Trophoblast cell (in vitro differentiated cells and primary cell): ENCODE measurements at places on chromosomes 2 and 18.
A peak's percentile ranks its signal among the peaks of the same experiment; 100 is the strongest.

DNA sequence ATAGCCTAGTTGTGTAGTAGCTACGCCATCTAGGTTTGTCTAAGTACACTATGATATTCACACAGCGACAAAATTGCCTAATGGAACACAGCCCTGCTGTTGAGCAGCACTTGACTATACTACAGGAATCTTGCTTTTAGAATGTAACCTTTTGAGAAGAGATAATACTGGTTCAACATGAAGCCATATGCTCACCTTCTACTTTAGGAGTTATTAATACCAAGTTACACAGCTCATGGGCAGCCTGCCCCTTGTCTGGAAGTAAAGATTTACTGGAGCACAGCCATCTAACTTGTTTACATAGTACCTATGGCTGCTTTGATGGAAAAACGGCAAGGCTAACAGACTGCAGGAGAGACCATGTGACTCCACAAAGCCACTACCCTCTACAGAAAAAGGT lies 174.8 kb downstream of the DYM start:
- peaks cover 2% of the 10 kb centered on the region for H3K36me3 ChIP-seq
- H3K27me3 ChIP-seq: no peaks in the 10 kb centered on the region
- DNase-seq: no peak
- no peak overlapping the region for H3K27ac ChIP-seq
- no peaks in the 10 kb centered on the region for H3K4me1 ChIP-seq
- H3K4me3 ChIP-seq: no peak overlapping the region

- no peak for DNase-seq
- H3K4me1 ChIP-seq: peaks cover 5% of the 10 kb centered on the region
- no peak overlapping the region for H3K4me3 ChIP-seq
- H3K27ac ChIP-seq: no peak overlapping the region
- H3K27me3 ChIP-seq: no peaks in the 10 kb centered on the region
These were observed 15.2 kb downstream of the ARID5A start for GRCh38 chr2:96551605-96552314.

DNA sequence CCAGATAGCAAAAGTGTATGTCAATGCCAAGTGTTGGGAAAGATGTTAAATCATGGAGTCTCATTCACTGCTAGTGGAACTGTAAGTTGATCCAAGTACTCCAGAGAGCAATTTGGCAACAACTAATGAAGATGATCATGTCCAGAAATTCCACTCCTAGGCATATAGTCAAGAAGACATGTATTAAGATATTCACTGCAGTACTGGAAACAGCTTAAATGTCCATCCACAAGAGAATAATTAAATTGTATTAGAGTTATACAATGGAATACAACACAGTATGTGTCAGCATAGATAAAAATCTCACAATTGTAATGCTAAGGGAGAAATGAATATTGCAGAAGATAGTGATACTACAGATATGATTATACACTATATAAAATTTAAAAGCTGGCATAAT lies 15.2 kb upstream of the LBH start:
- H3K27ac ChIP-seq: no peak overlapping the region
- no peaks in the 10 kb centered on the region for H3K36me3 ChIP-seq
- H3K4me1 ChIP-seq: peaks cover 14% of the 10 kb centered on the region
- no peaks in the 10 kb centered on the region for H3K27me3 ChIP-seq

- H3K27ac ChIP-seq: peak overlapping the region; percentile 91
- peaks cover 10% of the 10 kb centered on the region for H3K4me1 ChIP-seq
- DNase-seq: peak; percentile 77
- H3K27me3 ChIP-seq: no peaks in the 10 kb centered on the region
- no peaks in the 10 kb centered on the region for H3K36me3 ChIP-seq
These were observed 819 bp upstream of the NCOA1 start for GRCh38 chr2:24490181-24490689.

DNA sequence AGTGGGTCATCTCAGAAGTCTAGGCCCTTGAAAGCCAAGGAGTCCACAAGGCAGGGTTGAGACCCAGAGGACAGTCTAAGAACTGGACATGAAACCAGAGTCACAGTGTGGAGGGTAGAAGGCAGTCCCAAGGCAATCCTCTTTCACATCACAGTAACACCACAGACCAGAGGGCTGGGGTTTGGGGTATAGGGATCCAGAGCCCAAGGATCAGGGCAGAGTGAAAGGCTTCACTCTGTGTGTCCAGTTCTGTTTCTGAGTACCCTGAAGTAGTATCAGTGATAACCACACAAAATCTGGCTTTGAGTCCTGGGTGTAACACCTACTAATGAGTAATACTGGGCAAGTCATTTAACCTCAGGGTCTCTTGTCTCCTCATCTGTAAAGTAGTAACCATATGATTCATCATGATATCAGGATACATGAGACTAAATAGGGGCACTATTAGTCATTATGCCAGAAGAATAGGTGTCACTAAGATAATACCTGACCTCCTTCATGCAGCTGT lies 91.0 kb downstream of the ICA1L start:
- no peaks in the 10 kb centered on the region for H3K36me3 ChIP-seq
- no peak overlapping the region for H3K27ac ChIP-seq
- no peak overlapping the region for H3K4me3 ChIP-seq
- no peaks in the 10 kb centered on the region for H3K4me1 ChIP-seq

DNA sequence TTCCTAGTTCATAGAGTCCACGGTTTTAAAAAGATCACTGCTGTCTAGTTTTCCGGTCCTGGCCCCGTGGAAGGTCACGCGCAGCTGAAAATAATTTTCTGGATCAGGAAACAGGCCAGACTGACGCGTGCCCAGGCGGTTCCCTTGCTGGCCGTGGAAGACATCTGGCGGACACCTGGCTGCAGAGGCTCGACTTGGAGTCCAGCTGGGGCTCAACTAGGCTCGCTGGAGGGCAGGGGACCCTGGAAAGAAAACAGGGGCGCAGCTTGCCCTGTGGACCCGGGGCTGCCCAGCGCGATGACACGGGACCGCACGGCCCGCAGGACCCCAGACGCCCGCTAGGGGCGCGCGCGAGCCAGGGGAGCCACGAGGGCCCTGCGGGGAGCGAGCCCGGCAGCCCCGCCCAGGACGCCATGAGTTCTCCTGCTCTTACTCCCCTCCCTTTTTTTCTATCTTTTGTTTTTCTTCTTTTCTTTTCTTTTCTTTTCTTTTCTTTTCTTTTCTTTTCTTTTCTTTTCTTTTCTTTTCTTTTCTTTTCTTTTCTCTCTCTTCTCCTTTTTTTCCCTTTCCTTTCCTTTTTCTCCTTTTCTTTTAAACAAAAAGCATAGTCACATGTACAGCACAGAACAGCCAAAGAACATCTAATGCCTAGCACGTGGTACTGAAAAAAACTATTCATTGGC lies 43.2 kb upstream of the UBE2F start:
- H3K4me1 ChIP-seq: no peaks in the 10 kb centered on the region
- H3K4me3 ChIP-seq: no peak overlapping the region
- H3K27ac ChIP-seq: no peak overlapping the region

DNA sequence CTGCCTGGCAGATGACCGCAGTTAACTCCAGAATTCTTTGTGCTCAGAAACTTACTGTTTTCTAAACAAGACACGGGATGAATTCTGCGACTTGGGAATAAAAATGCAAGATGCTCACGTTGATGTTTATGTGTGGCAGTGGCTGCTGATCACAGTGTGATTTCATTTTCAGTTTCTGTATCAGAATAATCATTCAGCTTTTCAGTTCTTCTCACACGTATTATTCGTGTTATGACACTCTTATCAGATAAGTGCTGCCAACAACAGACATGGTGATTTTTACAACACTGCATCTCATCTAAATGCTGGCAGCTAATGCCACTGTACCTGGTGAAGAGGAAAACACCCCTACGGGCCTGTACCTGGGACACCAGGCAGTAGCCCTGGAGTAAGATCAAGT lies 272.9 kb upstream of the REV1 start:
- H3K27ac ChIP-seq: no peak overlapping the region
- H3K4me1 ChIP-seq: peaks cover 3% of the 10 kb centered on the region
- no peaks in the 10 kb centered on the region for H3K36me3 ChIP-seq
- H3K4me3 ChIP-seq: no peak overlapping the region

DNA sequence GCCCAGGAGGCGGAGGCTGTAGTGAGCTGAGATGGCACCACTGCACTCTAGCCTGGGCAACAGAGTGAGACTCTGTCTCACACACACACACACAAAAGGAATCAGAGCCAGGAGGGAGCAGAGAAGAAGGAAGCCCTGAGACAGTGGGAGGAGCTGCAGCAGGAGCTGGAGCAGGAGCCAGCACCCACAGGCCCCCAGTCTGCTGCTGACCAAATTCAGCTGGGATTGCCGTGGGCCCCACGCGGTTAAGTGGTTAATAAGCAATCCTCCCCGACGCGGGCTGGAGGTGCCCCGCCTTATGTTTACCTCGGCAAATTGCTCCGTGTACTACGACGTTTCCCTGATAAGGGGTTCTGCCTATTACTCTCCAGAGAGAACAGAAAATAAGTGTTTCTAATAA lies 265.3 kb downstream of the TWIST2 start:
- H3K27me3 ChIP-seq: no peaks in the 10 kb centered on the region
- H3K4me3 ChIP-seq: no peak overlapping the region
- H3K27ac ChIP-seq: no peak overlapping the region
- H3K36me3 ChIP-seq: peaks cover 3% of the 10 kb centered on the region

GRCh38 chr2:208983486-208983885 lies 440.4 kb upstream of the MAP2 start:
- H3K4me3 ChIP-seq: no peak overlapping the region
- H3K36me3 ChIP-seq: no peaks in the 10 kb centered on the region
- H3K27me3 ChIP-seq: no peaks in the 10 kb centered on the region
- no peaks in the 10 kb centered on the region for H3K4me1 ChIP-seq
- DNase-seq: peak; percentile 76
- H3K27ac ChIP-seq: peak overlapping the region; percentile 97

DNA sequence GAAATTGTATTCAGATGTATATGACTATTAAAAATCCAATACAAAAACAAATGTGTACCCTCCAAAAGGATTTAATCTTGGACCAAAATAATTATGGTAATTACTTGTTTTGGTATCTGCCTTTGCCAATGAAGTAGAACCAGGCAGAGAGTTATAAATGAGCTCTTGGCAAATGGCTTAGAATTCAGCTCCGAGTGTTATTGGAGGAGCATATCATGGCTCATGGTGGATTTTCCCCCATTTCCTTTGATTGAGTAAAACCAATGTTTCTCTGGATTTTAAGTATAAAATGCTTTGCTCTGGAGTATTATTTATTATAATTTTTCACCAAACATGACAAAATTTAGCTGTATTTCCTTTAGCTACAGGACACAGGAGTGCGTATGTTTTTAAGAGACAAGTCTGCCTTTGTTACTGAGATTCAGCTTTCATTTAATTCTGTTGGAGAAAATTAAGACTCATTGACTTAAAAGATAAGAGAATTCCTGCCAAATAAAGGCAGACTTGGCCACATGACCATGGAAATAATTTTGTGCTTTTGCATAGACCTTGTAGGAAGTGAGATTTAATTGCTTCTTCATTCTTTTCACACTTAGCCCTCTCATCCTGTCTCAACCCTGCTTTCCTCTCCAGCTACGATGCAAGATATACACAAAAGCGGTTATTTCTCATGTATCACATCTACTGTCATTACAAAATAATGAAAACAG lies 281.0 kb upstream of the SOX11 start:
- no peak overlapping the region for H3K27ac ChIP-seq
- DNase-seq: no peak

GRCh38 chr2:106771811-106772210 lies 114.2 kb downstream of the ST6GAL2 start:
- H3K27me3 ChIP-seq: no peaks in the 10 kb centered on the region
- H3K4me3 ChIP-seq: no peak overlapping the region
- H3K27ac ChIP-seq: no peak overlapping the region
- no peak for DNase-seq
- no peaks in the 10 kb centered on the region for H3K4me1 ChIP-seq
- H3K36me3 ChIP-seq: no peaks in the 10 kb centered on the region

DNA sequence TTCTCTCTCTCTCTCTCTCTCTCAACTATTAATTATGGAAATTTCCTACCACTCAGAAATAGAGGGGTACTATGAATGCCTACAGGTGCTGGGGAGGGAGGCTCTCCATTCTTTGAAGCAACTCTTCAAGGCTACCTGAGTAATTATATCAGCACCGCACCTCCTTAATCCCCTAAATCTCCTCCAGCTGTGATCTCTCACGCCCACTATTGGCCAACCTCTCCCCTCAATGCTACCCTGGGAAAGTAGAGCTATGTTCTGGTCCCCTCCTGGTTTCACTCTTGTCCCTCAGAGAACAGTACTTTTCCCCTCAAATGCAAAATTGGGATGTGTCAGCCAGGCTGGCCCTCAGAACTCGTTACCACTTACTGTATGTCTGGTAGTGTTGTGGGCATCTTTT lies 1.6 kb downstream of the MOCOS start:
- H3K4me1 ChIP-seq: peaks cover 11% of the 10 kb centered on the region
- H3K36me3 ChIP-seq: no peaks in the 10 kb centered on the region
- no peak for DNase-seq
- no peak overlapping the region for H3K4me3 ChIP-seq
- H3K27me3 ChIP-seq: peaks cover 24% of the 10 kb centered on the region
- no peak overlapping the region for H3K27ac ChIP-seq

DNA sequence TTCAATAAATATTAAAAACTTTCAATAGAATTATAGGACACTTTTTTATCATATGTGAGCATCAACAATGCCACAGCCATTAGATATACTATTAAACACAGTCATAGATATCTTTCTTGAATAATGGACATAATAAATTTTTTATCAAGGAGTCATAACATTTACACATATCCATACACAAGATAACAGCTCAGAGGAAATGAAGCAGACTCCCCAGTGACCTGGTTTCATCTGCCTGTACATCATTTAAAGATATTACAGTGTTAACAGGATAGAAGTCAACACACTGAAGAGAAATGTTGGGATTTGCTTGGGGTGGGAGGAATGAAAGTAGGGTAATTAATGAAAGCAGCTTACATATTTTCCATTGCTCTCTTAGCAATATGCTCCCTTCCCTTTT lies 5.1 kb downstream of the SCG2 start:
- H3K4me1 ChIP-seq: no peaks in the 10 kb centered on the region
- no peak overlapping the region for H3K4me3 ChIP-seq
- no peak for DNase-seq
- H3K27ac ChIP-seq: no peak overlapping the region

DNA sequence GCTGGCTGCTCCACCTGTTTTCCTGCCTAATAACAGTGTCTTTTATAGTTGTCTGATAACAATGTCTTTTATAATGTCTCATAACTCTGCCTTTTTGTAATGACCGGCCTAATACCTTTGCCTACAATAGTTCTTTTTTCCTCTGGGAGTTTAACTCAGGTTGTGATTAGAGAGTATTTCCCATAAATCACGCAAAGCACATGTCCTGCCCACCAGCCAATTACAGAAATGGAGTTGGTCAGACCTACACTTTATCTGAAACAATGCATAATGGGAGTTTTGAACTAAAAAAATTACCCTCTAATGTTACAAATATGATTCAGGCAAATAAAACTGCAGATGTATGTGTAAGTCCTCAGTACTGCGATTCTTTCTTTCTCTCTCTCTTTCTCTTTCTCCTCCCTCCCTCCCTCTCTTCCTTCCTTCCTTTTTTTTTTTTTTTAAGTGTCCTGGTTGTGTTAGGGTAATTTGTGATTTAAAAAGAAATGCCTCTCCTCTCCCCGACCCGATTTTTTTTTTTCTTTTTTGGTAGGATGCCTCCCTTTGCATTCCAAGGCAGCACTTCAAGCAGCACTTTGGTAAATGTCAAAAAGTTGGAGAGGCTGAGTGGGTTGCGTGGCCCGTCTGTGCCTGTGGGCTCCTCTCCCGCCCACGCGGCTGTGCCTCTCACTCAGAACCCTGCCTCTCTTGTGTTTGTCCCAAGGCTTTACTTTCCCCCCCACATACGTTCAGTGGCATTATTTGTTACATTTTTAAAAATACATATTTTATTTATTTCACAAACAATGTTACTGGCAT lies 147.3 kb downstream of the AGAP1 start:
- no peak overlapping the region for H3K4me3 ChIP-seq
- no peak for DNase-seq
- peaks cover 9% of the 10 kb centered on the region for H3K4me1 ChIP-seq
- no peak overlapping the region for H3K27ac ChIP-seq
- H3K36me3 ChIP-seq: no peaks in the 10 kb centered on the region
